ENCODE measurements at places on chromosomes 13 and 19.

- no peak for DNase-seq
Measured at GRCh38 chr19:50969413-50969760, at the start of gene KLK6. TSS of gene KLK6 (minus strand) at chr19:50969591. CDS start at chr19:50968104, 1,487 bp downstream.

- DNase-seq, result no peak
Measured at GRCh38 chr13:106118996-106119395, 416.5 kb downstream of the EFNB2 start.

DNA sequence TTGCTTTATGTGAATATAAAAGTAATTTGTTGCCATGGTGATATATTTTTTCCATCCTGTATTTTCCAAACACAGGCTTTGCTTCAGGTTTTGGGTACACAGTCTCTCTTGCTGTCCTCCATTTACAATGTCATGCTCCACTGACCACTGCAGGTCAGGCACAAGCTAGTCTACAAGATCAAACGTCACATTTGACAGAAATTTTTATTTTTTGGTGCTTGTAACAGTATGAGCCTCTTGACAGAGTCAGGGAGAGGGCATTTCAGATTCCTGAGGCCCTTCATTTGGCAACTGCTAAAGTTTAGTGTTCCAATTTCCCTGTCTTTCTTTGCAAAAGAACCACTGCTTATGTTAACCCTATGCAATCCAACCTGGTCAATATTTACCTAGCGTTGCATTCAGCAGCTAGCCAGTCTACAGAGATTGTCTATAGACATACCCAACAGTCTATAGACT, 175.0 kb downstream of the RFC3 start:
- no peak for DNase-seq

DNA sequence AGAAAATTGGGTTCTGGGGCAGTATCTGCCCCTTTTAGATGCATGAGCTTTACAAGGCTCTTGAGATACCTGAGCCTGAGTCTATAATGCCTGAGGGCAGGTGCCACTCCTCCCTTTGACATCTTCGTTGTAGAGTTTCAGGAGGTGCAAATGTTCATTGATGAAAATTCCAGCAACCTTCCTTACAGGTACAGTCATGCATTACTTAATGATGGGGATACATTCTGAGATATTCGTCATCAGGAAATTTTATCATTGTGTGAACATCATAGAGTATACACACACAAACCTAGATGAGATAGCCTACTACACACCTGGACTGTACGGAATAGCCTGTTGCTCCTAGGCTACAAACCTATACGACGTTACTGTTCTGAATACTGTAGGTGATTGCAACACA, 310.0 kb downstream of the SHISA2 start:
- no peak for DNase-seq

DNA sequence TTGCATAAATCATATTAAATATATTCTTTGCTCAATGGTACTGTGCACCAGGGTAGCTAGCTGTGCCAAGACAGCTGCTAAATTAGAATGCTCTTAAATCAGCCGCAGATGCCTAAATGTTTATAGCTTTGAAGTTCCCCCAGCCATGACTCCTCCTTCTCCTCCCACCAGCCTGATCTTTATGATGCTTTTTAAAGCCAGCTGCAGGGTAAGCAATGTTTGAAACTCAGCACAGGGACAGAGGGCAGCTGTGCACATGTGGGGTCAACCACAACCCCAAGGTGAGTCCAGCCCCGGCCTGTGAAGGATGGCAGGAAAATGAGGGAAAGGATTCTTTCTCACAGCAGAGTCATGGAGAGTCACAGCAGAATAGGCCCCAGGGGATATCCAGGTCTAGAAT, 635.7 kb downstream of the UQCRFS1 start:
- DNase-seq, result no peak

- DNase-seq, result no peak
Measured at GRCh38 chr13:113553511-113554332, 30.8 kb upstream of the TFDP1 start.

- DNase-seq, result no peak
Measured at GRCh38 chr19:30649934-30650614, 277.9 kb downstream of the ZNF536 start.

GRCh38 chr19:2274185-2274711, 7.7 kb downstream of the PEAK3 start:
- no peak for DNase-seq

GRCh38 chr19:3606174-3606689, 443 bp downstream of the TBXA2R start:
- DNase-seq, result no peak

DNA sequence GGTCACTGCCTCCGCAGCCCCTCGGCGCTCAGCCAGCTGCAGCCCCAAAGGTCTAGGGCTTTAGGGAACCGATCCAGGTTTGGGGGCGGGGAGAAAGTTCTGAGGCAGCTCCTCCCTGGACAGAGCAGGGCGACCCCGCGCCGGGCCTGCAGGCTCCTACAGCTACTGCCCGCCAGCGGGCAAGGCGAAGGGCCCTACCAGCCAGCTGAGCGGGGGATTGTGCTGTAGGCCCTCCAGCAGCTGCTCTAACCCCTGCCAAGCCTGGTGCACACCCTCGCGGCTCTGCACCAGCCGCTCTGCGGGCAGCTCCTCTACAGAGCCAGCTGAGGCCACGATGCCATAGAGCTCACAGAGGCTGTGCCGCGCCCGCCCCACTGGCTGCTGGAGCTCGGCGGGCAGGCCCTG, 14.0 kb downstream of the PLIN4 start:
- no peak for DNase-seq

- DNase-seq, result no peak
Measured at GRCh38 chr19:18269070-18269723, 5.1 kb downstream of the IQCN start.

DNA sequence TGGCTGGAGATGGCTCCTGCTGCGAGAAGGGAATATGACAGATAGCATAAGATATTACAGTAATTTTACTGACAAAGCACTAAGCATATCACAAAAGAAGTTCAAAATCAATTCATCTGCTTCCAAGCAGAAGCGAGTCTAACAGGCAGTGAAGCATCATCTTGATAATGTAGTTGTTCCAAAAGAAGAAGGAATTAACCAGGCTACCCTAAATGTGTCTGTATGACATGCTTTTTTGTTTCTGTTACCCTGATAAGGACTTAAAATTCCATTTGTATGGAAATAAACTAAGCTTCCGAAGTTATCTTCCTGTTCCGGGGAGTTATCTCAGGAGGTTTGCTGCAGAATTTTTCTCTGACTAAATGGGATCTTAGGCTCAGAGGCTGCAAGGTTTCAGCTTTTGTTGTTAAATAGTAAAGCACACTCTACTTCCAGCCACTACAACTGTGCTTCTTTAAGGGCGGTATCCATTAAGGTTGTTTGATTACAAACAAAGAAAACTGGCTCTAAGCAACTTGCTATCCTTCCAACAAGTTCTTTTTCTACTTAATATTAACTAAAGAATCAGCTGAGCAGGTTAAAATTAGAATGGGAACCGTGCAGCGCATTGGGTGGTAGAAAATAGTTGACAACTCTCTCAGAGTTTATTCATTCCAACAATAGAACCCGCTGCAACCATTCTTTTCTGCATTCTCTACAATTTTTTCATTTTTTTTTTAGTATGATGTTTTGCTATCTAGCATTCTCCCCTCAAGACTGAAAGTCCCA, 607.3 kb downstream of the UQCRFS1 start:
- DNase-seq, result no peak

DNA sequence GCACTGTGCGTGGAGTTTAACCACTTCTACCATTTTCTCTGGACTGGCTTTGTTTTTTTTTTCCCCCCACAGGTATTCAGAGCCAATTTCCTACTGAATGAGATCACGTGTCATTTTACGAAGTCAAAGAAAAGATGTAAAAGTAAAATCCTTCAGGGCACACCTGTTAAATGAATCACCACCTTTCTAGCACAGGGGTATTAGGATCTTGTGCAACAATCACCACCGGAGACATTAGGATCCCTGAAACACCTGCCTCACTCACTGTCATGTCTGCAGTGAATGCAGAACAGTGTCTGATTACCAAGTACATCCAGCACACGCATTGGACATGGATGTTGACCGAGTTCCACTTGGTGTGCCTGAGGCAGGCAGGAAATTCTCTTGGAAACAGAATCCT, 17.2 kb downstream of the BRD4 start:
- no peak for DNase-seq

- no peak for DNase-seq
Measured at GRCh38 chr13:42173789-42174343, 98.1 kb upstream of the AKAP11 start.

DNA sequence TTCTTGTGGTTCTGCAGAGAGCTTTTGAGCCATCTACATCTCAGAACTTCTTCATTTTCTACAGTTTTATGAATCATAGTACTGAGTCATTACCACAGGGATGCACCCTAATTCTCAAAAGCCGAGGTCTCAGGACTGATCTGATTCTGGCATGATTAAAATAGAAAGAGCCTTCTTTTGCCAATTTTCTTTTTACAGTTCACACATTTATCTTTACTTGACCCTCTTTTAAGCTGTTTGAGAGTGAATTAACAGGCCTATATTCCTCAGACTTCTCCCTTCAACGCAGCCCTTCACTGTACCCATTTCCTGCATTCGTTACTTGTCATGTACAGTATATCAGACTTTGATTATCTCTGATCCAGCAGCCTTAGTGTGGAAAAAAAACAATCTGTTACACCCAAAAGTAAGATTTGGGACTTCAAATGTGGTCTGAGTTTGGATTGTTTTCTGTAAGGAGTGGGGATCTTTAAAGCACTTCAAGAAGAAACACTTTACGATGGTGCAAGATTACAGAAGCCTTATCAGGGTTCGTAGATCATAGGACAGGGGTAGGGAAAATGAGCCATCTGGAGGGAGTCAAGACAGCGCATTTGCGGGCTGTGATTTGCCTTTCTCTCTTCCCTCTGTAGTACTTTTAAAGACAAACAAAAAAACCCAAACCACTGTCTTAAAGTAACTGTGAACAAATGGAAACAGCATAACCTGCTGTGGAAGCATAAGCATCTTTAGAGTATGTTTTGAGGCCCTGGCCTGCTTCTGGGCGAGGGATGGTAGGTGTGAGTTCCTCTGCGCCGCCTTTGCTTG, 15.3 kb upstream of the GPR183 start:
- no peak for DNase-seq

GRCh38 chr19:7533281-7533885, 2.1 kb upstream of the PNPLA6 start:
- peak; percentile 64 for DNase-seq

DNA sequence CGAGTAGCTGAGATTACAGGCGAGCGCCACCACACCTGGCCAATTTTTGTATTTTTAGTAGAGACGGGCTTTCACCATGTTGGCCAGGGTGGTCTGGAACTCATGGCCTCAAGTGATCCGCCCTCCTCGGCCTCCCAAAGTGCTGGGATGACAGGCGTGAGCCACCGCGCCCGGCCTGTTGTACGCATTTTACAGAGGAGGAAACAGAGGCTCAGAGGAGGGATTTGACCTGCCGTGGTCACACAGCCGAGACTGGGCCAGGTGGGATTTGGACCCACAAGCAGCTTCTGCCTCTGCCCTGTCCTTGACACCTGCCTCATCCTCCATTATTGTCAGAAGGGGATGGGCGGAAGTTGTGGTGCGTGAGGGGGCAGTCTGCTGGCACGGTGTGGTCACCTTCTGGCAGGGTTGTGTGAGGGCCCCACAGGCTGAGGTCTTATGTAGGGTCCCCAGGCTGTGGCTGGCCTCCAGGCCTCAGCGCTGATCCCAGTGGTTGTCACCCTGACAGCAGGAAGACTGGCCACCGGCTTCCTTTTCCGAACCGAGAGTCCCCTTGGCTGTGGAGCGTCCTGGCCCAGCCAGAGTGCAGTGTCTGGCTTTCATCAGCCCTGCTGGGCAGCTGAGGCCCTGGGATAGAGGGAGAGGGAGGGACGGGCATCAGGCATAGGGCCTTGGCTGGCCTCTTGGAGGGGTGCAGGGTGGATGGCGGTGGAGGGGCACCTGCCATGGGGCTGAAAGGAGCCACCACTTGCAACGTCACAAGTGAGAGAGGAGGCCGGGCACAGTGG, 20.3 kb downstream of the NFIC start:
- no peak for DNase-seq

DNA sequence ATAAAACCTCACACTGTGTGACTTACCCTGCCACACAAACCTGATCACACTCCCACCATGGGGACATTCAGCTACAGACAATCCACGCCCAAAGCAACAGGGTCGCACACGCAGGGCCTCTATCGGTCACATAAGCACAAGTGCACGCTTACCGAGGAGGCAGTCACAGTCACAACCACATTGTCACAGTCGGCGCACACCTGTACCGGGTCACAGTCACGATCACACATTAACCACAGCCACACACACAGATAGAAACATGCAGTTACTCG, 579 bp downstream of the ZNF566 start:
- DNase-seq, result no peak

GRCh38 chr19:44824761-44825160, 15.9 kb downstream of the BCAM start:
- no peak for DNase-seq
